ENCODE measurements at places on chromosomes 2 and 18. TPM values are rescaled to one million over a fixed set of nuclear protein-coding genes. Genes with fewer than 3 reads are reported as not detected.

Gene TPO
- total RNA-seq, result 0.15 TPM

Gene MAP3K19
- total RNA-seq, result not detected

Gene TFCP2L1
- 0.74 TPM for total RNA-seq

Gene GALNT3
- not detected for total RNA-seq

Gene MAPK4
- total RNA-seq, result 0.16 TPM

Gene LDLRAD4
- total RNA-seq, result 2.7 TPM

Gene RAX
- total RNA-seq, result not detected

Gene ASB18
- total RNA-seq, result not detected

Gene LTBP1
- total RNA-seq, result 15.2 TPM

Gene ANKRD44
- total RNA-seq, result 1.5 TPM

Gene VIT
- not detected for total RNA-seq

Gene RNU2-63P
- total RNA-seq, result not detected

Gene IL18RAP
- total RNA-seq, result not detected

Measured in A549 treated with CpdA at 1 μM for 4 hours (cell line).